ENCODE measurements at places on chromosomes 16 and 17. TPM values are rescaled to one million over a fixed set of nuclear protein-coding genes. Genes with fewer than 3 reads are reported as not detected.

The PPY gene
- total RNA-seq = not detected

The KCNAB3 gene
- total RNA-seq = 2.3 TPM

The PIK3R6 gene
- 3.5 TPM for total RNA-seq

The SF3B3 gene
- total RNA-seq = 84.2 TPM

DNA sequence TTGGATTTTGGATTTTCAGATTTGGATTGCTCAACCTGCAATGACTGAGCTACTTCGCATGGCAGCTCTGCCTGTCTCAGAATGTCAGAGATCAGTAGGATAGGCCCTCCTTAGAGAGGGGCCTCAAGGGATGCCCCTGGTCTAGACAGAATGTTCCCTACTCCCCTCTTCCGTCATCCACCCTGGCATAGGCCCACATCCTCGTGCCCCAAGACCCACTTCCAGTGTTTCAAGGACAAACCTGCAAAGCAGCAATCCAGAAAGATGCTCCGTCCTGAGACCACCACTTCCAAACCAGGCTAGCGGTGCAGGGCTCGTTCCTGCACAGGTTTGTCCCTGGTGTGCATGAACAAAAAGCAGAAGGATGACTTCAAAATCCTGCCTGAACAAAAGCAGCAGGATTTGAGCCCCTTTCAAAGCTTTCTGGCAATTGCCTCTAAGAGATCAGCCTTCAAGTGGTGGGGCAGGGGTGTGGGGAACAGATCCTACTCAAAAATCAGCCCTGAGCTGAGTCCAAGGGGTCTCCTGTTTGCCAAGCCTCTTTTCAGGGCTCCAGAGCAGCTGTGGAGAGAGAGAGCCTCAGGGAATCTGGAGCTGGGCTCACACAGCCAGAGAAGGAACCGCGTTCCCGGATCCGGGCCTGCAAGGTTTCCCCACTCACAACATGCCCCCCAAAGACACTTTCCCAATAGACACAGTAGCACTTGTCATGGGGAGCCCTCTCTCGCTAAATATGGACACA, 121.1 kb downstream of the SOCS1 start:
- DNase-seq = no peak

DNA sequence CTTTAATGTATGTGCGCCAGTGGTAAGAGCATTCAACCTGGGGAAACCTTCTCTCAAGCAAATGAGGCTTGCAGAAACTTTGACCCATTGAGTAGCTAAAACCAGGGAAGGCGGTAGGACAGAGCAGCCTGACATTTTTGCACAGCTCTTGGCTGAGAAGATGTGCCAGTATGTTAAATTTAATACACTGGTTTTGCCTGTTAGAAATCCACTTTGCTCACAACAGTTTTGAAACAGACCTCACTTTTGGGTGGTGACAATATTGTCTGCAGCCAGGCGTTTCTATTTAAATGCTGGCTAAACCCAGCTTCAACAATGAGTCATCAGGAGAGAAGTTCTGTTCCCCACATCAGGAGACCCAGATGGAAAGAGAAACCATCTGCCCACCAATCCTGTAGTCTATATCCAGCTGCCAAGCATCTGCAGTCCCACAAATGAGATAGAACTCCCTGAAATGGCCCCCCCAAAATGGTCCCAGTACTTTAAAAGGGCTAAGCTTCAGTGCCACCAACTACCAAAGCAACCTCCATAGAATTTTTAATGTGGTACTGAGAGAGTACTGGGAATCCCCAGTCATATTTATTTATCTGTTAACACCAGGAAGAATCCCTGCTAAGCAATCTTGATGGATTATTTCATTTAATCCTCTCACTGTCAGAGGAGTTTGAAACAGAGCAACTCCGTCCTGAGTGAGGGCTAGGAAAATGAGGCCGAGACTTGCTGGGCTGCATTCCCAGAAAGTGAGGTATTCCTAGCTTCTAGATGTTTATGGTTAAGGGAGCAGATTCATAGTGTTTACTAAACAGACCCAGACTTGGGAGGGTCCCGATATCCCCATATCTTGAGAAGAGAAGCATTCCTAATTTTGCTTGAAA, 29.0 kb upstream of the CLEC3A start:
- no peak for DNase-seq

GRCh38 chr17:55664287-55664686, 58.4 kb downstream of the TMEM100 start:
- no peak for DNase-seq

DNA sequence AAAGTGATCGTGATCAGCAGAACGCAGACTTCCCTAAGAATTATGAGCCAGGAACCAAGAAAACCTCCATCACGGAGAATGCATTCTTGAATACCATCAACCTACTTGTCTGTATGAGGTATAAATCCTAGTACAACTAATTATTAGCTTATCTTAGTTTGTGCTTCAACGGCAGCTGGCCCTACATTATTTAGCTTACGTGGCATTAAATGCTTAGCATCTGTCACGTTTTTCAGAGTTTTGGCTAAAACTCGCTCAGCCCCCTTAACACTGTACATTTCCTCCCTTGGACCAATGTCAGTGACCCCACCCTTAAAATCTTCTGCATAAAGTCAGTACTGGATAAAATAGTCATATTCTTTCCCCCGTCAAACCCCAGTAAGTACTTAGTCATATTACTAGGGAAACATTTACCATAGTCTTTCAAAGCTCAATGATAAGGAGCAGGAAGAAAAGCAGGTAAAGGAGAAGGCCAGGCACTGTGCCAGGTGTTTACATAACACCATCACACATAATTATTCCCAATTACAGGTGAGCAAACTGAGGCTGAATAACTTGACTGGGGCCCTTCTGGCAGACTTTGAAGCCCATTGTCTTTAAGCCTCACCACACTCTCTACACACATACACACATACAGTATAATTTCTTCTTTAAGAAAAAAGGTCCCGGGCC, 16.6 kb upstream of the TXNDC11 start:
- no peak for DNase-seq

GRCh38 chr17:688100-688989, 26.3 kb downstream of the VPS53 start:
- no peak for DNase-seq

GRCh38 chr16:49739381-49739780, 116.5 kb downstream of the ZNF423 start:
- no peak for DNase-seq

GRCh38 chr17:47643116-47643515, 6.6 kb upstream of the KPNB1 start:
- DNase-seq = no peak

GRCh38 chr17:50533720-50534148, 1.2 kb downstream of the EPN3 start:
- no peak for DNase-seq

GRCh38 chr17:11488407-11488806, 109.9 kb upstream of the DNAH9 start:
- no peak for DNase-seq

- no peak for DNase-seq
Measured at GRCh38 chr17:73364155-73364522, 52.3 kb upstream of the CDC42EP4 start.

GRCh38 chr17:6297960-6298359, 137.0 kb downstream of the AIPL1 start:
- DNase-seq = no peak

- DNase-seq = no peak
Measured at GRCh38 chr17:60229188-60229802, 79.5 kb downstream of the CA4 start.

Measured in omental fat pad (tissue), 4 donors.